Astrocyte (in vitro differentiated cells and primary cell): ENCODE measurements at places on chromosomes 7 and 10.

DNA sequence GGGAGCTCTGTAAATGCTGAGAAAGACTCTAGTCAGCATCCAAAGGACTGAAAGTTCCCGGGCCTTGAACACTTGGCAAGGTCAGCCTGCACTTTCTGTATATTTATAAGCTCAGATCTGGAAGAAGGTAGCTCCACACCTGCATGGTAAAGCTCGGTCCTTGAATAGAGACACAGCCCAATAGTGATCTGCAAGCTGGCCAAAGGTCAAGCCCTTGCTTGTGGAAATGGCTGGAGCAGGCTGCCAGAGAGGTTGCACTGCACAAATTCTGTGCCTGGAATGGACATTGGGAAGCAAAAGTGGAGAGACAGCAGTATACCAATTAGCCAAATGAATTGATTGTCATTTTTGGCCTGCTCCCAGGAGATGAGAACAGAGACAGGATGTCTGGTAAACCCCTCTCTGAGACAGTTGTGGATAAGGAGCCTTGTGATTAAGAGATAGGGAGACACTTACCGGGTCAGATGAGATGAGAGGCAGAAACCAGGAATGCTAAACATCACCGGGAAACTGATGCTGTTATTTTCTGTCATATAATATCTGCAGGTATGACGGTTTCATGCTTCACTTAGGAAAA is 8.0 kb upstream of the FRA10AC1 start:
- H3K36me3 ChIP-seq: no peaks in the 10 kb centered on the region
- H3K27me3 ChIP-seq: no peaks in the 10 kb centered on the region
- no peak overlapping the region for H3K4me3 ChIP-seq

DNA sequence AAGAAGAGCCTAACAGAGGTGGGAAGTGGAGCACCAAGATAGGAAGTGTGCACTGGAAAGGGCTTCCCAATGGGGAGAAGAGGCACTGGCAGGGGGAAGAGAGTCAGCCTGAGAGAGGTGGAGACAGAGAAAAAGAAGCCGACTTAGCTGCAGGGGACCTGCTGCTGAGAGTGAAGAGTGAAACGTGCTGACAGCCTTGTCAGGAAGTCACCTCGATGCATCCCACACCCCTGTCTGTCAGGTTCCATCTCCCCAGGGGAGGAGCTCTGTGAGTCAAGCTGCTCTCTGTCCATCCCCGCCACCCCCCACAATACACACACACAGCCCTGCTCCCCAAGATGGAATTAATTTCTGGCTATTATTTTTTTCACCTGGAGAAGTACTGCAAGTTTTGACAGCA is 14.0 kb downstream of the KAZALD1 start:
- no peaks in the 10 kb centered on the region for H3K4me1 ChIP-seq
- no peak overlapping the region for H3K27ac ChIP-seq
- no peaks in the 10 kb centered on the region for H3K36me3 ChIP-seq

- H3K27ac ChIP-seq: no peak overlapping the region
- H3K27me3 ChIP-seq: no peaks in the 10 kb centered on the region
- no peak for DNase-seq
- no peaks in the 10 kb centered on the region for H3K36me3 ChIP-seq
- no peak overlapping the region for H3K4me3 ChIP-seq
These were observed 1.8 kb downstream of the PNLIPRP3 start for GRCh38 chr10:116429288-116429977.

DNA sequence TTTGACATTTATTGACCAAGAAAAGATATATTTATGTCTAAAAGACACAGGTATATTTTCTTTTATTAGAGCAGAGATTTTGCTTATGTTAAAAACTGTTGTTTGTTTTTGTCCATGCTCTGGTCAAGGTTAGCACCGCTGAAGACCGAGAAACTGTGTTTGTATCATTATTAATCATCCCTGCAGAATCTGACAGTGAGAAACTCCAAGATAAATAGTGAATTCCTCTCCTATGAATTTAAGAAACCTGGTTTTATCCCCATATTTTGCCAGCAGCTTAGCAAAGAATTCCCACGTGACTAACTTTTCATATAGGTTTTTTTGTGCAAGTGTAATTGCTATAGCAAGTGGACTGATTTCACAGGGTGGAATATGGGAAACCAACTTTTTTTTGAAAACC is 77.6 kb downstream of the FRMD4A start:
- no peaks in the 10 kb centered on the region for H3K27me3 ChIP-seq
- peak; percentile 46 for DNase-seq
- no peak overlapping the region for H3K4me3 ChIP-seq
- no peaks in the 10 kb centered on the region for H3K36me3 ChIP-seq
- H3K4me1 ChIP-seq: peaks cover 8% of the 10 kb centered on the region
- no peak overlapping the region for H3K27ac ChIP-seq

- peak; percentile 33 for DNase-seq
- H3K4me3 ChIP-seq: no peak overlapping the region
- no peaks in the 10 kb centered on the region for H3K27me3 ChIP-seq
- no peaks in the 10 kb centered on the region for H3K36me3 ChIP-seq
- H3K27ac ChIP-seq: no peak overlapping the region
- peaks cover 8% of the 10 kb centered on the region for H3K4me1 ChIP-seq
These were observed 106.2 kb upstream of the GLCCI1 start for GRCh38 chr7:7862393-7862792.

DNA sequence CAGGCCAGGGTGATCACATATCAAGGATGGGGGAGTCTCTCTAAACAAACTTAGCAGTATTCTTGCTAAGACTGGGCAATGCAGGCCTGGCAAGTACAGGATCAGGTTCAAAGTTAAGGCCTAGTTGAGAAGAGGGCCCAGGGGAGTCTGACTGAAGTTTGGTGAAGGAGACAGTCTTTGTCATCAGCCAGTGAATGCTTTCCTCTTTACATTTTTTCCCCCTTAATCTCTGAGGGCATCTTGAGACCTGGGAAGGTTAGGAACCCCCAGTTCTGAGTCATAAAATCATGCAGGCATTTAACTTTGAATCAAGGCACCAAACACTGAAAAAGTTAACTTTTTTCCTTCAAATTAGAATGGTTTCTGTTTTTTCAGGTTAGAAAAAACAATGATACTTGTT is 311.5 kb downstream of the REEP3 start:
- DNase-seq: no peak
- H3K27me3 ChIP-seq: peaks cover 4% of the 10 kb centered on the region
- H3K4me1 ChIP-seq: no peaks in the 10 kb centered on the region
- H3K36me3 ChIP-seq: no peaks in the 10 kb centered on the region
- no peak overlapping the region for H3K4me3 ChIP-seq

DNA sequence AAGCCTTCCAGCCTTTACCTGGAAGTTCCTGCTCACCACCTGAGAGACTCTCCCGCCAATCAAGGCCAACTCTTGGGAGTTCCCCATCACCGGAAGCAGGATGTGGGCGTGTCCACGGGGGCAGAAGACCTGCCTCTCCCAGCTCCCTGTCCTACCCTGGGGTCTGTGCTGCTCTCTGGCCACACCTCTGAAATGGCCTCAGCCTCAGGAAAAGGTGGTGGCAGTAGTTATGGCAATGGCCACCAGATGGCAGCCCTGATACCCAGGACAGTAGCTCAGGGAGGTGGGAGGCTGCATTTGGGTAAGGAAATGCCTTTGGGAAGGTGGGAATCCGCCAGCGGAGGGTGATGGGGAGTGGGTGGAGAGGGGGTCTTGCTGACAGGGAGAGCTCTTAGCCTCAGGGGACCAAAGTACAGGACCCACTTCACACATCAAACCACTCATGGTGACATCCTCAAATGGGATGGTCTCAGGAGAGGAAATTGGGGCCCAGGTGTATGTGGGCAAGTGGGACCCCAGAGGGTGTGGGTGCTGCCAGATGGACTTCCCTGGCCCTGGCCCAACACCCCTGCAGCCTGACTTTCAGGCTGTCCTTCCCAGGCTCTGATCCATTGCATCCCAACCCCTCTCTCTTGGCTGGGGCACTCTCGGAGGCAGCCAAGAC is 33.9 kb downstream of the KAZALD1 start:
- peaks cover 40% of the 10 kb centered on the region for H3K27me3 ChIP-seq
- no peaks in the 10 kb centered on the region for H3K36me3 ChIP-seq
- no peaks in the 10 kb centered on the region for H3K4me1 ChIP-seq
- H3K4me3 ChIP-seq: no peak overlapping the region
- peak; percentile 17 for DNase-seq

- H3K27ac ChIP-seq: no peak overlapping the region
- peak; percentile 70 for DNase-seq
- no peaks in the 10 kb centered on the region for H3K36me3 ChIP-seq
These were observed 254.3 kb upstream of the CACNA2D1 start for GRCh38 chr7:82697897-82698296.

GRCh38 chr10:14625192-14625631 is 149.5 kb downstream of the FAM107B start:
- H3K4me3 ChIP-seq: no peak overlapping the region
- no peaks in the 10 kb centered on the region for H3K4me1 ChIP-seq
- no peak overlapping the region for H3K27ac ChIP-seq
- no peaks in the 10 kb centered on the region for H3K36me3 ChIP-seq
- H3K27me3 ChIP-seq: no peaks in the 10 kb centered on the region

- H3K4me1 ChIP-seq: peaks cover 4% of the 10 kb centered on the region
- H3K36me3 ChIP-seq: no peaks in the 10 kb centered on the region
- no peak overlapping the region for H3K27ac ChIP-seq
These were observed 9.9 kb downstream of the LBX1 start for GRCh38 chr10:101219139-101219945.

DNA sequence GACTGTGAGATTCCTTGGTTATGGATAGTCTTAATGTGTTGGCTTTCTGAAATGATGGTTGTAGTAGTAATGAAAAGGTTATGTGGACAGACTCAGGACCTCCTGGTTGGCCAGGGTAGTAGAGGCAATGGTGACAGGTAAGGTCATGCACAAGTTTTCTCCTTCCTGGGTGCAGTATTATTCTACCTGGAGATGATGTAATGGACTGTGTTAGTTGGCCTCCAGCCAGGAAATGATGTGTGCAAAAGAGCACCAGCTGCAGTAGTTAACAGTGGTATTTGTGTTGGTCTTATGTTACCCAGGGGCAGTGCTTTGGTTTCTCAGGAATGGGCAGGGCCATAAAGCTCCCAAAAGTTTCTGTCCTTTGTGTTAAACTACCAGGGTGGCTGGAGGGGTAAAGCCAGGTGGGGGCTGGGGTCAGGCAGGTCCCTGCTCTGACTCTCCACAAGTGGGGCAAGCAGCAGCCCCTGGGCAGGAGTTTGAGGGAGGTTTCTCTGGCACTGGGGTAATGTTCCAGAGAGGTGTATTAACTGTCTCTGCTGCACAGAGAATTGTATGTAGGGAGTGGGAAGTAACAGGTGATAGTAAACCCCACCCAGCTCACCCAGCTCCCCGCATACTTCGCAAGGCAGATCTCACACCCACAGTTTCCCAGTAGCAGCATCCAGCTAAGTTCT is 36.3 kb downstream of the GPR22 start:
- no peaks in the 10 kb centered on the region for H3K36me3 ChIP-seq
- no peak overlapping the region for H3K4me3 ChIP-seq
- H3K27me3 ChIP-seq: no peaks in the 10 kb centered on the region
- H3K27ac ChIP-seq: no peak overlapping the region

GRCh38 chr10:132366006-132366405 is 31.0 kb upstream of the PWWP2B start:
- no peaks in the 10 kb centered on the region for H3K36me3 ChIP-seq
- H3K4me3 ChIP-seq: no peak overlapping the region
- no peak overlapping the region for H3K27ac ChIP-seq
- no peak for DNase-seq
- H3K27me3 ChIP-seq: no peaks in the 10 kb centered on the region
- H3K4me1 ChIP-seq: no peaks in the 10 kb centered on the region

GRCh38 chr7:74175340-74175739 is 1.2 kb downstream of the EIF4H start:
- H3K36me3 ChIP-seq: peaks cover 13% of the 10 kb centered on the region
- DNase-seq: no peak
- no peaks in the 10 kb centered on the region for H3K27me3 ChIP-seq
- peak overlapping the region; percentile 92 for H3K27ac ChIP-seq
- H3K4me3 ChIP-seq: peak overlapping the region; percentile 91

DNA sequence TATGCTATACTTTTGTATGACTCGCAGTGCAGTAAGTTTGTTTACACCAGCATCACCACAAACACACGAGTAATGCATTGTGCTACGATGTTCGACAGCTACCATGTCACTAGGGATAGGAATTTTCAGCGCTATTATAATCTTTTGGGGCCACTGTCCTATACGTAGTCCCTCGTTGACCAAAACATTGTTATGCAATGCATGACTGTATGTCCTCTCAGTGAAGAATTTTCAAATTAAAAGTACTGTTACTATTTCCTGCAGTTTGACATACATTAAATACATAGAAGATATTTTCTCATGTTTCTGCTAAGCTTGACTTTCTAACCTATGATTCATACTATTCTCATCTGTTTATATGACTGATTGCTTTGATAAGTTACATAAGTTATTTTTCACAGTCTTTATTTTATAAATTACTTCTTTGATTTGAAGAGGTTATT is 203.6 kb downstream of the VTI1A start:
- DNase-seq: peak; percentile 21
- no peaks in the 10 kb centered on the region for H3K27me3 ChIP-seq
- no peaks in the 10 kb centered on the region for H3K36me3 ChIP-seq
- H3K27ac ChIP-seq: no peak overlapping the region
- peaks cover 6% of the 10 kb centered on the region for H3K4me1 ChIP-seq

GRCh38 chr10:102795453-102796406 is 41.5 kb downstream of the CYP17A1 start:
- H3K4me1 ChIP-seq: peaks cover 19% of the 10 kb centered on the region
- peaks cover 6% of the 10 kb centered on the region for H3K36me3 ChIP-seq
- no peaks in the 10 kb centered on the region for H3K27me3 ChIP-seq
- no peak overlapping the region for H3K4me3 ChIP-seq

DNA sequence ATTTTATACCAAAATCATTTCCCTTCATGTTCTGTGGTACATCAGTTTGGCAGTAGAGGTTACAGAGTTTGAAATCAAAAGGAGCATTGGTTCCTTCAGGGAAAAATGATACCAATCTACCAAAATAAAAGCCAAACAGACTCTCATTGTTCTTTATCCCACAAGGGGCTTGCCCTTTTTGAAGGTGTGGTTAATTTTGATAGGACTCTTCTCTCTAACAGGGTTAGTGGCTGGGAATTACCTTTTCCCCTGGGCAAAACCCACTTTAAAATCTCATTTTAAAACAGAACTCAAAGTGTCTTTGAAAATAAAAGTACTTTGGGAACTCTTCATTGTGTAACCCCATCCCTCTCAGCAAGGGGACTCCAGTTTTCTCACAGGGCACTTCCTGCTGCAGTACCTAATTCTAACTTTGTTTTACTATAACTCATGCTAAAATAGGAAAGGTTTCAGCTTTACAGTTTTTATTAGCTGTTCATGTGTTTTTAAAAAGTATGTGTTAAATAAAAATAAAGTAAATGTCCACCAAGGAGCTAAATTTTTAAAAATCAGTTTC is 30.6 kb downstream of the SMNDC1 start:
- no peak for DNase-seq
- no peak overlapping the region for H3K27ac ChIP-seq
- no peaks in the 10 kb centered on the region for H3K27me3 ChIP-seq
- H3K4me1 ChIP-seq: peaks cover 2% of the 10 kb centered on the region
- no peak overlapping the region for H3K4me3 ChIP-seq

DNA sequence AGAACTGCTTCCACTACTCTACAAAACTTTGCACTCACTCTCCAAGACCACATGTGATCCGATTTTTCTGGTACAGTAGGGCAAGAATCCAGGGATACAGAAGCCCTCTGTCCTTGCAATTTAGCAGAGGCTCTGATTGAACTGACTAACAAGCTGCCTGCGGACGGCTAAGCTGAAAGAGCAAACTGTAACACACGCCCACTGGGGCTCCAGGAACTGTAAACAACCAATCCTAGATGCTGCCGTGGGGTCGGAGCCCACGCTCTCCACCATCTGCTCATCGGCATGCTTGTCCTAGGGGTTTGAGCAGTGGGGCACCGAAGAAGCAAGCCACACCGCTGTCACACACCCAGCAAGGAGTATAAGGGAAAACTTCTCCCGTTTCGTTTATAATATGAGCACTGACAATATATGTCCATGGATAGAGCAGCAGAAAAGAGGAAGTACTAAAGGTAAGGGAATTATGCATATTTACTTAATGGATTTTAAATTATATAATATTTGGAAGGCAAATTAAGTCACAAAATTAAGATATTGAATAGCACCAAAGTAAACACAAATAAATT is 634.4 kb upstream of the POT1 start:
- H3K4me3 ChIP-seq: peak overlapping the region; percentile 41
- H3K36me3 ChIP-seq: no peaks in the 10 kb centered on the region
